CD8-positive, alpha-beta memory T cell (primary cell): ENCODE measurements at places on chromosomes 5 and 9. TPM values are rescaled to one million over a fixed set of nuclear protein-coding genes. Genes with fewer than 3 reads are reported as not detected.

GRCh38 chr5:143101725-143102386, 301.6 kb downstream of the NR3C1 start:
- no peaks in the 10 kb centered on the region for H3K36me3 ChIP-seq
- no peaks in the 10 kb centered on the region for H3K27me3 ChIP-seq
- no peaks in the 10 kb centered on the region for H3K4me1 ChIP-seq
- no peak for DNase-seq

DNA sequence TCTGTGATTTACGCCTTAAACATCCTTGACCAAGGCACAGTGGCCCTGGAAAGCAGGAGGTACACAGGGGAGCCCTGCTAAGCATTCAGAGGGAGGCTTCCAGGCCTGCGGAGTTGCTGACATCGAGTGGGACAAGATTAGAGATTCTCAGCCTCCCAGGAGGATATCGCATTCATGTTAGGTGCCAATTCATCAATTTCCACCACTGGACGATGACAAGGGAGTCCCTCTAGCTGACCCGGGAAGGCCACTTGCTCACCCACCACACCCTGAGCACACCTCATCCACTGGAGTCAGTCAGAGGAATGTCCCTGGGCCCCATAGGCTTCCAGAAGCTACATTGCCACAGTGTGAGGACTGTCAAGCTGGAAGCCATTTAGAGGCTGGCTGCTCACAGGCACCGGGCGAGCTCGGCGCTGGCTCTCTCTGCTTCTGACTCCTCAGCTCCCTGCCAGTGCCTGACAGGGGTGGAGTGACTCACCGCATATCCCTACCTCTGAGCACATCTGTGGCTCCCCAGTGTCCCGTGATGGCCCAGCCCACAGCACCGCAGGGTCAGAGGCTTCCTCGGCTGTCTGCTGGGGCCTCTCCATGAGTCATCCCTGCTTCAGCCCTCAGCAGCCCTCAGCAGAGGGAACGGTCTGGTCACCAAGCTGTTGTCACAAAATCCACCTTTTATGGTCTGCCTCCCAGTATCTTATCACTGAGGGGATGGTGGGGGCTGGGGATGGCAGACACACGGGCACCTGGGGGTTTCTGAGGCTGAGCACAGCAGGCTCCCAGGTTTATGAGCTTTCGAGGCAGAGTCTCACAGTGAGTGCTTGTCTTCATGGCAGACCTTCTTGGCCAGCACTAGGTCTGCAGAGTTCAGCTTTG, 117.5 kb downstream of the ZNF608 start:
- H3K27ac ChIP-seq, result no peak overlapping the region
- H3K36me3 ChIP-seq, result no peaks in the 10 kb centered on the region
- H3K4me1 ChIP-seq, result no peaks in the 10 kb centered on the region
- no peaks in the 10 kb centered on the region for H3K27me3 ChIP-seq
- H3K4me3 ChIP-seq, result no peak overlapping the region
- DNase-seq, result no peak

GRCh38 chr9:14417237-14417636, 103.3 kb upstream of the NFIB start:
- H3K27ac ChIP-seq, result no peak overlapping the region
- DNase-seq, result no peak
- H3K36me3 ChIP-seq, result no peaks in the 10 kb centered on the region

GRCh38 chr5:1010181-1010510, 1.5 kb downstream of the NKD2 start:
- H3K36me3 ChIP-seq, result no peaks in the 10 kb centered on the region
- H3K4me1 ChIP-seq, result peaks cover 13% of the 10 kb centered on the region
- H3K4me3 ChIP-seq, result no peak overlapping the region
- H3K27me3 ChIP-seq, result peaks cover 43% of the 10 kb centered on the region

GRCh38 chr5:56321236-56321881, 88.2 kb upstream of the ANKRD55 start:
- DNase-seq, result no peak
- no peak overlapping the region for H3K27ac ChIP-seq
- no peaks in the 10 kb centered on the region for H3K36me3 ChIP-seq
- H3K4me1 ChIP-seq, result peaks cover 12% of the 10 kb centered on the region
- H3K4me3 ChIP-seq, result no peak overlapping the region
- H3K27me3 ChIP-seq, result no peaks in the 10 kb centered on the region

GRCh38 chr9:127451608-127451857, 223 bp downstream of the LRSAM1 start:
- H3K27ac ChIP-seq, result peak overlapping the region; percentile 94
- H3K4me1 ChIP-seq, result peaks cover 30% of the 10 kb centered on the region
- peak overlapping the region; percentile 98 for H3K4me3 ChIP-seq
- no peaks in the 10 kb centered on the region for H3K27me3 ChIP-seq
- peaks cover 32% of the 10 kb centered on the region for H3K36me3 ChIP-seq

DNA sequence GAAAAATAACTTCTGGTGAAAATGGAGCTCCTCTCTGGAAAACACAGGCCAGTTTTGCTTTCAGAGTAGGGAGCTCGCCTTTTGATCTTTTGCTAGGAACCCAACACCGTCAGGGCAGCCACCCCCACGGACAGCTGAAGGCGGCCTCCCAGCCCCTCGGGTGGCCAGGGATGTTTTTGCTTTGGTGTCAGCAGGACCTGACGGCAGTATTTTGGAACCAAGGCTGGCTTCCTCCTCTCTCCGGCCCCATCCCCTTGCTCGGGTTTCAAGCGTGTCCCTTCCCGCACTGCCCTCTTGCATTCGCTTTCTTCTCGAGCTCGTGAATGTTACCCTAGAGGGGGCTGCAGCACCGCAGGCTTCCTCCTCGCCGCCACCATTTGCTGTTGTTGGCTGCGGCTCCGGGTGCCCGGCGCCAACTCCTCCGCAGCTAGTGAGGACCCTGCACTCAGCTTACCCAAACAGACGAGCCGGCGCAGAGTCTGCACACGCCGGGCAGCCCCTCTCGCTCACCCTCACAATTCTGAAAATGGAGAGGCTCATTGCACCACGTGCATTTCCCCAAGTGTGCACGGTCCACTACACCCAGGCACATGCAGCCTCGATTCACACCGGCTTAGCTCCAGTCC, 35.5 kb upstream of the ADAMTSL1 start:
- no peak for DNase-seq
- H3K36me3 ChIP-seq, result no peaks in the 10 kb centered on the region
- H3K27me3 ChIP-seq, result no peaks in the 10 kb centered on the region

DNA sequence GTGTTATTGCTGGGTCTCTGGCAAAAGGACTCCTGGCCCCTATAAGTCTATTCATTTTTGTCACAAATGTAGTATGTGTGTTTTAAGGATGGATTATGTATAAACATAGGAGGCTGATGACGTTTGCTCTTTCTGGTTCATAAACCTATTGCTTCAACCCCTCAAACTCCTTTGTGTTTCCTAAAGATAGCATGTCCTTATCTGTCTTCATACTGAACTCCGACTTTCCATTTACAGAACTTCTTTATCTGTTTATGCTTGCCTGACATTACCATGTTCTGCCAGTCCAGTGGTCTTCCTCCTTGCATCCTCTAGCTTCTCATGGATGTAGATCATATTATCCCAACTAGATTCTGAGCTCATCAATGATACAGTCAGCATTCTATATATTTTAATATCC, 46.1 kb downstream of the ARHGEF28 start:
- DNase-seq, result no peak
- H3K4me3 ChIP-seq, result no peak overlapping the region
- H3K27ac ChIP-seq, result no peak overlapping the region
- H3K36me3 ChIP-seq, result no peaks in the 10 kb centered on the region
- no peaks in the 10 kb centered on the region for H3K27me3 ChIP-seq
- H3K4me1 ChIP-seq, result no peaks in the 10 kb centered on the region

GRCh38 chr9:137293094-137293481, 9.0 kb downstream of the NRARP start:
- H3K27ac ChIP-seq, result no peak overlapping the region
- DNase-seq, result no peak
- no peaks in the 10 kb centered on the region for H3K36me3 ChIP-seq

DNA sequence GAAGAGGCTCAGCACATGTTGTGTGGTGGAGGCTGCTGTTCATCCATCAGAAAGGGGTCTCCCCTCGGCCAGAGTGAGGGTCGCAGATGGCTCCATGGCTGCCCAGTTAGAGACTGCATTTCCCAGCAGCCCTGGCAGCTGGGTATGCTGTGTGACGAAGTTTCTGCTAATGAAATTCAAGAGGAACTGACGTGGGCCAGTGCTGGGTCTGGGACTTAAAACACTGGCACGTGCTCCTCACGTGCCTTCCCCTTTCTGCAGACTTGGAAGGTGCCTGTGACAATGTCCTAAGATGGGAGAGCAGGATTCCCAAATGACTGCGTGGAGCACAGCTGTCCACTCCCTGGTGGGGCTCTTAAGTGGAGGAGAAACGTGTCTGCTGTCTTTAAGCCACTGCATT, 114.5 kb upstream of the RAPGEF1 start:
- DNase-seq, result no peak
- no peaks in the 10 kb centered on the region for H3K27me3 ChIP-seq
- H3K36me3 ChIP-seq, result no peaks in the 10 kb centered on the region
- no peaks in the 10 kb centered on the region for H3K4me1 ChIP-seq
- H3K4me3 ChIP-seq, result no peak overlapping the region
- no peak overlapping the region for H3K27ac ChIP-seq

- no peak for DNase-seq
- H3K4me3 ChIP-seq, result no peak overlapping the region
- no peaks in the 10 kb centered on the region for H3K4me1 ChIP-seq
- H3K27ac ChIP-seq, result no peak overlapping the region
Measured at GRCh38 chr5:154568589-154568988, 90.6 kb upstream of the HAND1 start.

The SHLD3 gene
- 8.5 TPM for total RNA-seq

The IFNA21 gene
- total RNA-seq, result not detected

The GAS1 gene
- total RNA-seq, result 0.42 TPM

The RNF180 gene
- total RNA-seq, result not detected

The LCN15 gene
- not detected for total RNA-seq

The NR2F1-AS1 gene
- total RNA-seq, result not detected

The AGTPBP1 gene
- 27.5 TPM for total RNA-seq
